ENCODE measurements at places on chromosomes 12 and 14.

- DNase-seq, result peak; percentile 8
Observed at GRCh38 chr14:55339770-55340169, 68.5 kb downstream of the FBXO34 start.

GRCh38 chr14:50718949-50719348, 50.8 kb upstream of the SAV1 start:
- DNase-seq, result no peak

DNA sequence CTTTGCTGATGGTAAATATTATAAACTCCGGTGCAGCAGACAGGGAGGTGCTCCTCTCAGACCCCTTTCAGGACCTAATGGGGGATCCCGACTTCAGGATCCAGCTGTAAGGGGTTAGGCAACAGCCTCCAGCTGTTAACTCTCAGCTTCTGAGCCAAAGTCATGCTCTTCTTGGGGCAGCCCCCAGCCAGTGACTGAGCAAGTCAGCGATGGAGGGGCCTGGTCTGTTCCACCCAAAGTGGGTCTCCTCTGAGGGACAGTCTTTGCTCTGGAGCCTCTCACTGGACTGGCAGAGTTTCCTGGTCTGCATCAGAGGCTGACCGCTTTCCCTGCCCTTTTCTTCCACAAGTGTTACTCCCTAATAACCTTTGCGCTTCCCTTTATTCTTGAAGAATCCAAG, 184.2 kb upstream of the DIO3 start:
- DNase-seq, result no peak

DNA sequence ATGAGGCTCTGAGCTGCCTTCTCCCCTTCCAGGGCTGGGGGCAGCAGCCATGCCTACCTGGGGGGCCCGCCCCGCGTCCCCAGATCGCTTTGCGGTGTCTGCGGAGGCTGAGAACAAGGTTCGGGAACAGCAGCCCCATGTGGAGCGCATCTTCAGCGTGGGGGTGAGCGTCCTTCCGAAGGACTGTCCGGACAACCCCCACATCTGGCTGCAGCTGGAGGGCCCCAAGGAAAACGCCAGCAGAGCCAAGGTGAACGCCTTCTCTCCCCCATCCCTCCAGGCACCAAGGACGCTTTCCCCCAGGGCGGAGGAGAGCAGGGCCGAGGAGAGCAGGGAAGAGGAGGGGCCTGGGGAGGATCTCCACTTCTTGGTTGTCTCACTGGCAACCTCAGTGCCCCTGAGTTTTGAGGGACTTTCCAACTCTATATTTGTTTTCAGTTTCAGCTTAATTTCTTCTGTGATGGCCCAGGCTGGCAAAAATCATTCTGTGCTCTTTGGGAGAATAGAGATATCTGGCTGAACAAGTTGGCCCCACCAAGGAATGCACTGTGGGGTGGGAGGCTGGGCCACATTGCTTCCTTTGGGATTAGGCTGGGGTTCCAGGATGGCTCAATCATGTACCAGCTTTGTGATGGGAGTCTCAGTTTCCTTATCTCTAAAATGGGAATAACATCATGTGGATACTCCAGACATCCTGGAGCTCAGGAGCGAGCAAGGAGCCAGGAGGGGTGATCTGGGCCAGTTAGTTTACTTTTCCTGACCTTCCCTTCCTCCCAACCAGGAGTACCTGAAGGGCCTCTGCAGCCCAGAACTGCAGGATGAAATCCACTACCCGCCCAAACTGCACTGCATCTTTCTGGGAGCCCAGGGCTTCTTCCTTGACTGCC, 1.2 kb downstream of the KHNYN start:
- no peak for DNase-seq

DNA sequence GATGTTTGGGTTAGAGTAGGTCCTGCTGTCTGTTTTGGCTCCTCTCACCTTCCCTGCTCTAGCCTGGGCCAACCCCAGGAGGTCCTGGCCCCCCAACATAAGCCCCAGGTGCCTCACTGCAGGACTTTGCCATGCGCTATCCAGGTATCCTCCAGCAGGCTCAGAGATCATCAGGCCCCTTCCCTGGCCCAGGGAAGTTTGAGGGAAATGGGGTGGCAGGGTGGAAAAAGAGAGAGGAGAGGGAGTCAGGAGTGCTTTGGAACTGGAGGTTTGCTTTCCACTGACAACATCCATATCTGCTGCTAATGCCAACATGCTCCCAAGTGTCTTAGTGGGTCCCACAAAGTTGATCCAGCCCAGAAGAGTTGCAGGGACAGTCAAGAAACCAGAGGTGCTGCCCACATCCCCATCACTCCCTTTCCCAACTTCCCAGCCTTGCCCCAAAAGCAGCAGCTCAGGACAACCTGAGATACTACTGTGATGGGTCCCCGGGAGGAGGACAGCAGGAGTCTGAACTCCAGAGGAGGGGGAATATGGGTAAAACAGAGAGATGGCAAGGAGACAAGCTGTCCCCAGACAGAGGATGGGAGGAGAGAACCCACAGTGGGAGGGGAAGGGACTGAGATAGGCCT, 677 bp downstream of the TNS2 start:
- no peak for DNase-seq

GRCh38 chr14:69798339-69798735, 1.3 kb upstream of the SLC10A1 start:
- DNase-seq, result no peak

- no peak for DNase-seq
Observed at GRCh38 chr12:69238589-69239351, 599 bp upstream of the CPSF6 start.

- no peak for DNase-seq
Observed at GRCh38 chr14:101733211-101733610, 28.3 kb upstream of the PPP2R5C start.

DNA sequence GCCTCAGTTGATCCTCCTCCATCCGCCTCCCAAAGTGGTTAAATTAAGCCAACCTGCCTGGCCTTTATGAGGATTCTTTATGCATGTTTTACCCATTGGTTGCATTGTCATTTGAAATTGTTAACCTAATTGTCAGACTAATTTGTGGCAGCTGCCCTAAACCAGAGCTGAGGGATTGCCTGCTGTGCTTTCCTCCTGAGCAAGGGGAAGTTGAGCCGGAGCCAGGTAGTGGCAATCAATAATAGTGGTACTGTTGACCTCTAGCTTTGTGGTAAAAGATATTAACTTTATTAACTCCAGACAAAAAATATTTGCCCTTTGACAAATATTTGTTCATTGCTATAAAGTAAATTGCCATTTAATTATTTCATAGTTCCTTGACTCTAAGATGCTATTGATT, 5.6 kb upstream of the HEBP1 start:
- no peak for DNase-seq

GRCh38 chr12:56678852-56679251, 9.2 kb downstream of the PTGES3 start:
- no peak for DNase-seq

DNA sequence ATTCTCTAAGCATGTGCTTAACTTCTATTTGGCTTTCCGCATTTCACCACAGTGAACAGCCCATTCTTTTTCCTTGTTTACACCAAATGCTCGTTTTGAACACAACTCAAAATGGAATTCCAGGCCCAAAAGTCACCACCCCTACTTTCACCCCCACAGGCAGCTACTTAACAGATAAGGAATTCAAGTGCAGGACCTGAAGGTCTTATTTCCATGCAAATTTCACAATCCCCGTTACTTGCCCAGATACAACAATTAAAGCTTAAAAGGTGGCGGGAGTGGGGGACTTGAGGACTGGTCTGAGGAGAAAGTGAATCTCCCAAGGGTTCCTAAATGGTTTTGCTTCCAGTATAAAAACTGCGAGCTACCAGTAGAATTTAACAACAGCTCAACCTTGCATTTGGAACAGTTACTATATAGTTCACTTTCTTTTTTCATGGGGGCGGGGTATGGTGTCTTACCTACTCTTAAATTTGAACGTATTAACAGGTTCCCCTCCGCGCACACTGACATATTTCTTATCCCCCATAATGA, 3.7 kb downstream of the USP44 start:
- DNase-seq, result no peak

DNA sequence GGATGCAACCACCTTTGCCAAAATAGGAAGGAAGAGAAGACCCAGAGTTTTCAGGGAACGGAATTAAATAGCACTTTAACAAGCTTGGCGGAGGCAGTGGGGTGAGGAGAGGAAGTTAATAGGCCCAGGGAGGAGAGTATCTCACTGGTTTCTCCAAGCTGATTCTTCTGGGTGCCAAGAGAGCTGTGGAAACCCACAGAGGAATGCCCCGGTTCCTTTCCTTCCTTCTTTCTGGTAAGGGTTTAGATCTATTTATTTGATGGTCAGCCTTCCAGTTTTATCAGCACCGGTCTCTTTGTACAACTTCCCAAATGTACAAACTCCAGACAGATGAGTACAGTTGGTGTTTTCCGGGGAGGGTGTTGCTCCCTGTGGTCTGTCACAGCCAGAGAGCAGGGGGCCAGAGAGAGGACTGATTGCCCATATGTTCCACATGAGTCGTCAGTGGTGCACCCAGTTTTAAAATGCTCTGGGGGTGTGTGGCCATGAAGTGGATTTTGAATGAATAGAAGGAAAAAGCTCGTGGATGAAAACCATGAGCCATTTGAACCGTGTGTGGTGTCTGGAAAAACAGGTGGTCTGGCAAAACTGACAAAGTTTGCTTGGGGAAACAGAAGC, 26.6 kb downstream of the PRKCH start:
- DNase-seq, result no peak

- no peak for DNase-seq
Observed at GRCh38 chr14:51938137-51938536, 51.2 kb upstream of the RTRAF start.

DNA sequence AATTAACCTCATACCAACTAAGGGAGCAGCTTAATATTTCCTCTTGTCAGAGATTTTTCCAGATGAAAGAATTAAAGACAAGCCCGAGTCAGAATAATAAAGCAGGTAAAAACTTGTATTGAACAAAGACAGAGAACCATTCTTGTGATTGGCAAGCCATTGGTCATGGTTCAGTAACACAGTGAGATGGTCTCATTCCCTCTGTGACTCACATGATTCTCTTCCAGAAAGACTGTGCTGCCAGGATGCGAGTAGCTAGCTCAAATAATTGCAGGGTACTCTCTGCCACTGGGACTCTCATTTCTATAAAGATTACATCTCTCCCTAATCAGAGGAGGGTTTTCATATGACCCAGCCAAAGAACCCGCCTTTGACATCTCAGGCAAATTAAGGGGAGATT, 179.4 kb downstream of the PHLDA1 start:
- no peak for DNase-seq

- no peak for DNase-seq
Observed at GRCh38 chr14:88983755-88984154, 159.3 kb downstream of the TTC8 start.

DNA sequence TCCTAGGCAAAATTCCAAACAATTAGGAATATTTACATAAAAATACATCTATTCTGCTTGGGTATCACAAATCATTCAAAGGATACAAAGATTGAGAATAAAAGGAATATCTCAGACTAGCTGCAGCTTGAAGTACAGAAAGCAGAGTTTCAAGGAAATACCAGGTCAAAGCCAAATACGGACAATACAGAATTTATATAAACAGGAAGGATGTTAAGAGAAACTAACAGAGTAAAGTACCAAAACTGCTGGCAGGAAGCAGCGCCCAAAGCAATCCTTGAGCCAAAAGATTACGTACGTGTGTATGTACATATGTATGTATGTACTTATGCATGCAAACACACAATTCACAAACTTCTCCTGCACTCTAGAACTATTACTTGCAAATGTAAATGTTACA, 86.6 kb downstream of the PPP1R12A start:
- DNase-seq, result peak; percentile 28
